ENCODE measurements at places on chromosomes 13 and 19.

- DNase-seq, result no peak
These were observed 23.5 kb downstream of the TFDP1 start for GRCh38 chr13:113607889-113608635.

GRCh38 chr19:2324220-2324948 lies 4.0 kb downstream of the LSM7 start:
- no peak for DNase-seq

- DNase-seq, result no peak
These were observed 394.3 kb upstream of the HTR2A start for GRCh38 chr13:47291107-47291656.

GRCh38 chr13:109381546-109382180 lies 404.7 kb downstream of the IRS2 start:
- peak; percentile 93 for DNase-seq

DNA sequence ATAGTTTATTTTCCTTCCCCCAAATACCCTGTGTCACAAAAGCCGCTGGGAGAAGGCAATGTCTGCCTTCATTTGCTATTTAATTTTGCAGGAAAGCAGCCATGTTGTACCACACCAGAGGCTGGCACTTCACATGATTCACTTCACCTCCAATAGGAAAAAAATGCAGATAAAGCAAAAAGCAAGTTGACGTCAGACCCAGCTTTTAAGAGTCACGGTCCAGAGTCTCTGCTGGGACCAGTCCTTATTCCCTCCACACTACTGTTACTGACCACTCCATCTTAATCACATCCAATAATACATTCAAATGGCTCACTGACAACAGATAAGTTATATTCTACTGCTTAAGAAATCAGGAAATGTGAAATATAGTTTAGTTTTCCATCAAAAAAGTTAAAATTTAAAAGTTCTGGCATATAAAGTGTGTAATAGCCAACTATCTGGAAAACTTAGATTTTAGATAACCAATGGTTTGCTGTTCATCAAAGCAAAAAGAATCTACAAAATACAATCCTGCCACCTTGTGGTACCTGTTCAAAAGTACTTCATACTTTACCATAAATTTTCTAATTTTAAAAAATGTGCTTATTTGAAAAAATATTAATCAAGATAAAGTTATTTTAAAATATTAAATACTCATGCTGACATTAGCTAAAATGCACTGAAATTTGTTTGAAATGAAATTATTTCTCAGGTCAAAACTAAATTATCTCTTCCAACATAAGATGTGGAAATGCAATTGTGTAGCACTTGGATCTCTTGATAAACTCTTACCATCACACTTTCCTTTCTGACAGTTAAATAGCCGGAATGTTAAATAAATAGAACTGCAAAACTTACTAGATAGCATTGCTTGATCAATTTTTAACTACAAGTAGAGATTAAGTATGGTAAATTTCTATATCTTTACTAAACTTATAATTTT lies 97.3 kb downstream of the SERP2 start:
- peak; percentile 35 for DNase-seq

DNA sequence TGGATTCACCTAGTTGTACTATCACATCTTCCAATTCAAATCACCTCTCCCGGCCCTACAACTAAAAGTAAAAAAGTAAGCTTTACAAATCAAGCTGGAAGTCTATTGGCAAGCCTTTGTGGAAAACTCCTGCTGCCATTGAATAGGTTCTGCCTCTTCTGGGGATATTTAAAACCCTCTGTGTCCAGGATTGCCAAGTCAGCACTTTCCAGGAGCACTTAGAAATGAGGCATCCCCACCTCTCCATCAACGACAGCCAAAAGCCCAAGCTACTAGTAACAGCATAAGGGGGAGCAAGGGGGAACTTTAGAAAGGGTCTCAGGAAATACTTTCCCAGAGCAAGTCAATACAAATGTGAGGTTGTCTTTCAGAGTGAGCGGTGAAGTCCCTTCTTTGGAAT lies 85.0 kb upstream of the OBI1 start:
- DNase-seq, result no peak

DNA sequence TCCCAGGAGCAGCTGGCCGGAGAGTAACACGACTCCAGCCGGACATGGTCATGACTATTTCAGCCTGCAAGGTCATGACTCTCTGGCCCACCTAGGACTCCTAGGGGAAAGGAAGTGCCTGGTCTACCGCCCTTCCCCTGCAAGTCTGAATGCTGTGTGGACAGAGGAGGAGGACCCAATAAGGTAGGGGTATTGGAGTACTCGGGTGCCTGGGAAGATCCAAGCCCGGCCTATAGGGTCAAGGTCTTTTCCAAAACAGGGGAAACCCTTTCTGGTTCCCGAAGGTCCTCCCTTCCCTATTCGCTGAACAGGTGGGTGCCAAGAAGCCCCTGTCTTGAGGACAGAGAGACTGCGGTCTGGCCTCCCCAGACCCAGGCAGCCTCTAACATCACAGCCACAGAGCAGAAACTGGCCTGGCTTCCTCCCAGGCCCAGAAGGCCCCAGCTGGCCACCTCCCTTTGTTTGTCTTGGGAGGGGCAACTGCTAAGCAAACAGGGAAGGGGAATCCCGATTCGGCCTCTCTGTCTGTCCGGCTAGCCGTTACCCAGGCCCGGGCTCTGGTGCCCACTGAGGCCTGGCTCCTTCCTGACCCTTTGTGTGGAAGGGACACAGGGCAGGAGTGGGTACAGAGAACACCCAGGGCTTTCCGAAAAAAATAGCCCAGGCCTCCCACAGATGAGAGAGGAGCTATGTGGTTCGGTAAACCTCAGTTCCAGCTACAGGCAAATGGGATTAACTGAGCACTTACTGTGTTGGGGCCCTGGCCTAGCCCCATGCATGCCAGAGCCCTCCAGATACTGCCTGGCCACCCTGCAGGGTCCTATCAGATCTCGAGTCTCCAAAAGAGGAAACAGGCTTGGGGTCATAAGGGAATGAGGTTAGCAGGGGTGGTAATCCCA lies 5.2 kb upstream of the GRAMD1A start:
- DNase-seq, result no peak

DNA sequence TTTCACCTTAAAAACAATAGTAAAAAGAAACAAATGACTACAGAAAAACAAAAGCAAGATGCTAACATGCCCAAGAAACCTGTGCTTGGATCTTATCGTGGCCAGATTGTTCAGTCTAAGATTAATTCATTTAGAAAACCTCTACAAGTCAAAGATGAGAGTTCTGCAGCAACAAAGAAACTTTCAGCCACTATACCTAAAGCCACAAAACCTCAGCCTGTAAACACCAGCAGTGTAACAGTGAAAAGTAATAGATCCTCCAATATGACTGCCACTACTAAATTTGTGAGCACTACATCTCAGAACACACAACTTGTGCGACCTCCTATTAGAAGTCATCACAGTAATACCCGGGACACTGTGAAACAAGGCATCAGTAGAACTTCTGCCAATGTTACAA lies 6.0 kb downstream of the CKAP2 start:
- DNase-seq, result no peak

- peak; percentile 14 for DNase-seq
These were observed 476.8 kb downstream of the DIAPH3 start for GRCh38 chr13:59686798-59687394.

- DNase-seq, result no peak
These were observed 15.4 kb upstream of the DHDH start for GRCh38 chr19:48918071-48918470.

DNA sequence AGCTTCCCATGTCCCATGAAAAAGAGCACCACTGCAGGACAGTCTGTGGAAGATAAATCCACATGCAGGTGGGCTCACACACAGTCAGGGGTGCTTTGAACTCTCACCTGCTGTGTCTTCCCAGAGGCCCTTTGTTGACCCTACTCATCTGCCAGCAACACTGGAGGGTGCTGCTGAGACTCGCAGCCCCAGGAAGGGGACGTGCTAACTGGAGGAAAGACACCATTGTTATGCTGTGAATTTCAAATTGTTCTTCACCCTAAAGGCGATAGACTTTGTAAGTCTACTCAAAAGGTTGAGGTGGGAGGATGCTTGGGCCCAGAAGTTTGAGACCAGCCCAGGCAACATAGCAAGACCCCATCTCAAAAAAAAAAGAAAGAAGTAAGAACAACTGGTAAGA lies 107.3 kb upstream of the SERP2 start:
- DNase-seq, result no peak

- DNase-seq, result no peak
These were observed 68.7 kb downstream of the ING1 start for GRCh38 chr13:110782185-110782584.

- no peak for DNase-seq
These were observed 1.9 kb downstream of the SIGLEC14 start for GRCh38 chr19:51644636-51645271.

DNA sequence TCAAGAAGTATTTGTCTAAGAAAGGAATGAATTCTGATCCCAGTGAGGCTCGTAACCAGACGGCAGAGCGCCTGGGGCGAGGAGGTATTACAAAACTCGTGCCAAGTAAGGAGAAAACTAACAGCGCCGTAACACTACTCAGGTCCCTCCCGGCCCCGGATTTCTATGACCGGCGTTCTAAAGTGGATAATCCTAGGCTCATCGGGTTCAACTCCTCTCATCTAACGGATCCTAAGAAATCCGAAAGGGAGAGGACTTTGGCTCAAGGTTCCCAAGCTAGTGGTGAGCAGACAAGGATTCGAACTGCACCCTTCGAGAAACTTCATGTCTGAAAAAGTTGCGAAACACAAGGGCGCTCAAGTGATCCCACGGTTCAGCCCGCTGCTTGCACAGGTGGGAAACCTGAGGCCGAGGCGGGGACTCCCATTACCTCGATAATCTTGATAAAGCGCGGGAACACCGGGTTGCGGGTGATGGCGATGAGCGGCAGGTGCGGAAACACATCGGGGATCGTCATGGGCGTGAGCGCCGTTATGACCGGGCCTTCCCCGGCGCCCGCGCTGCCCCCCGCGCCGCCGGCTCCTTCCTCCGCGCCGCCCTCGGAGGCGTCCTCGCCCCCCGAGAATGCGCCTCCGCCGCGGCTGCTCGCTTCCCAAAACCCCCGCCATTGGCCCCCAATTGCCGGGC lies 529 bp downstream of the LONP1 start:
- peak; percentile 13 for DNase-seq

- DNase-seq, result peak; percentile 65
These were observed 706 bp upstream of the DNAJC3 start for GRCh38 chr13:95676105-95676761.

- peak; percentile 25 for DNase-seq
These were observed 179.0 kb downstream of the NUFIP1 start for GRCh38 chr13:44810061-44810840.

- no peak for DNase-seq
These were observed 1.1 kb downstream of the COX6B2 start for GRCh38 chr19:55353356-55353802.

- peak; percentile 96 for DNase-seq
These were observed 10.5 kb upstream of the SMG9 start for GRCh38 chr19:43765109-43765876.

DNA sequence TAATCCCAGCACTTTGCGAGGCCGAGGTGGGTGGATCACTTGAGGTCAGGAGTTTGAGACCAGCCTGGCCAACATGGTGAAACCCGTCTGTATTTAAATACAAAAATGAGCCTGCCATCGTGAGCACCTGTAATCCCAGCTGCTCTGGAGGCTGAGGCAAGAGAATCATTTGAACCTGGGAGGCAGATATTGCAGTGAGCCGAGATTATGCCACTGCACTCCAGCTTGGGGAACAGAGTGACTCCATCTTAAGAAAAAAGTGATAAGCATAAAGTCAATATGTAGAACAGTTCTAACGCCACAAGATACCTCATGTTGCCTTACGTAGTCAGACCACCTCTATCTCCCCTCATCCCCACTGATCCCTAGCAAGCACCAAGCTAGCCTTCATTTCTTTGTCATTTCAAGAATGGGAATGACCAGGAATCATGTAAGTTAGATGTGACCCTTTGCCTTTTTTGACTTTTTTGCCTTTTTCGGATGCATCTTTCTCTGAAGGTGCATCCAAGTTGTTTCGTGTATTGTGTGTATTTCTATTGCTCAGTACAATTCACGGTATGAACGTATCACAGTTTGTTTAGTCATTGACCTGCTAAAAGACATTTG lies 6.4 kb downstream of the RPL21 start:
- DNase-seq, result no peak

DNA sequence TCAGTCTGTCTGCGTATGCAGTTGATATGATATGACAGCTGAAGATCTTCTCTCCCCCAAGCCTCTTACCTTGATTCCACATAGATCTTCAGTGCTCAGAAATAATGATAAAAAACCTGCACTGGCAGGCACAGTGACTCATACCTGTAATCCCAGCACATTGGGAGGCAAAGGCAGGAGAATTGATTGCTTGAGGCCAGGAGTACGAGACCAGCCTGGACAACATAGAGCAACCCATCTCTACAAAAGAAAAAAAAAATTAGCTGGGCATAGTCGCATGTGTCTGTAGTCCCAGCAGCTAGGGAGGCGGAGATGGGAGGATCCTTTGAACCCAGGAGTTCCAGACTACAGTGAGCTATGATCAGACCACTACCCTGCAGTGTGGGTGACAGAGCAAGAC lies 551.0 kb upstream of the MIR17HG start:
- no peak for DNase-seq

GRCh38 chr13:41909506-41909905 lies 51.4 kb downstream of the VWA8 start:
- DNase-seq, result peak; percentile 46

DNA sequence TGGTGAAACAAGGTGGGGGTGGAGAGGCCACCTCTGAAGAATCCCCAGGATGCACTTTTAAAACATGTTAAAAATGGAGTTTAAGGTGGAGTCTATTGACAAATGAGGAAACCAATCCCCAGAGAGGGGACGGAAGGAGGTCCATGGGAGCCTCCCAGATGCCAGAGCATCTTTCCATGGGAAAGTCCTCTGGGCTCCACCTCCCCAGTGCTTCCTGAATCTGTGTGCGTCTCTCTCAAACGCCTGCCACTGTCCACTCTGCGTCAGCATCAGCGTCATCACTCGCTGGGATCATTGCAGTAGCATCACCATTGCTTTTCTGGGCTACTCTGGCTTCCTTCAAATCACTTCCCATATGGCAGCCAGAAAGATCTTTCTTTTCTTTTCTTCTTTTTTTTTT lies 6.2 kb downstream of the GPR4 start:
- no peak for DNase-seq

DNA sequence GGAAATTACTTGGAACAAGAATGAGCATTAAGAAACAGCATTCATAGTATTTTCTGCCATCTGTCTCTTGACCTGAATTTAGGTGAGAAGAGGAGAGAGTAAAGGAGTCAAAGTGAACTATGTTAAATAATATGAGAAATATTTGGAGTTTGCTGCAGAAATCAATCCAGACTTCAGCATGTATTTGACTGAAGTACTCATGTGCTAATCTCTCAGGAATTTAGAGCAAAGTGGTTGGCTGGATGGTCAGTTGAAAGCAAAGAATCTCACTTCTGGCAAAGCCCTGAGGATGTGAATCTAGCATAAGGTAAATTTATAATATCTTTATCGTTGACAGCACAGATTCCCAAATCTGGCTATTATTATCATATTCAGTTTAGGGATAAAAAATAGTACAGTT lies 394.3 kb downstream of the PCDH17 start:
- peak; percentile 6 for DNase-seq

DNA sequence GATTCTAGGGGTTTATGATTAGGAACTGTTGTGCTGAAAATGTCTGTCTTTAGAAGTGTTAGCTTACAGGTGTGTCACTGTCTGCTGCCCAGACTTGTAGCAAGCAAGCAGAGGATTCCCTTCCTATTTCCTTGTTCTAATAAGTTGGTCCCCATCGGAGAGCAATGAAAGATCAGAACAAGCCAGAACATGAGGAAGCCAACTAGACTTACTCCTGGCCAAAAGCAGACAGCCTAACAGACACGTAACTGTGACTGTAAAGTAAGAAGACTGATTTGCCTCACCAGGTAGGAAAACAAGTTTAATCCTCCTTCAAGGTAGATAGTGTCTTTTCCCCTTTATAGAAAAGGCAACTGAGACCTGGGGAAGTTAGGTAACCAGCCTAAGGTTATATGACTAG lies 12.5 kb downstream of the POLR1D start:
- DNase-seq, result no peak

GRCh38 chr13:85521657-85522056 lies 277.6 kb downstream of the SLITRK6 start:
- DNase-seq, result no peak

Data from amniotic epithelial cell (primary cell).